Kidney capillary endothelial cell (primary cell): ENCODE measurements at places on chromosomes 2 and 18.

- DNase-seq = no peak
Measured at GRCh38 chr18:61583548-61583947, 250.3 kb downstream of the CDH20 start.

DNA sequence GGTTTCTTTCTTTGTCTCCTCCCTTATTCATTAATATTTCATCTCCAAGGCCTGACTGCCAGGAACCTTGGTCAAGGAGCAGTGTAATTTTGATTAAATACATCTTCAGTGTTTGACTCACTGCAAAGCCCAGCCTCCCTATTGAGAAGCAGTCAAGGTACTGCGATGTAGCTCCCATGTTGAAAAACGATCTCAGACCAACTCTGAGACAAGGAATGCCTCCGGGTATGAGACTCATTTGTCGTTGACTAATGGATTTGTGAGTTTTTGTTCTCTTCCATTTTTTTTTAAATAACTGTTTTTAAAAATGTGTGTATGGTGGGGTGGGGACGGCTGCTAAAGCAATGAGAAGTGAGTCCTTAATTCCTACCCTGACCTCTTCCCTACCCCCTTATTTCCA is 361.6 kb downstream of the SOX11 start:
- no peak for DNase-seq

GRCh38 chr2:166106431-166107015 is 21.3 kb downstream of the SCN1A start:
- no peak for DNase-seq

- no peak for DNase-seq
Measured at GRCh38 chr2:75516378-75517360, 44.1 kb downstream of the EVA1A start.

GRCh38 chr2:204272089-204272488 is 273.2 kb upstream of the PARD3B start:
- no peak for DNase-seq

DNA sequence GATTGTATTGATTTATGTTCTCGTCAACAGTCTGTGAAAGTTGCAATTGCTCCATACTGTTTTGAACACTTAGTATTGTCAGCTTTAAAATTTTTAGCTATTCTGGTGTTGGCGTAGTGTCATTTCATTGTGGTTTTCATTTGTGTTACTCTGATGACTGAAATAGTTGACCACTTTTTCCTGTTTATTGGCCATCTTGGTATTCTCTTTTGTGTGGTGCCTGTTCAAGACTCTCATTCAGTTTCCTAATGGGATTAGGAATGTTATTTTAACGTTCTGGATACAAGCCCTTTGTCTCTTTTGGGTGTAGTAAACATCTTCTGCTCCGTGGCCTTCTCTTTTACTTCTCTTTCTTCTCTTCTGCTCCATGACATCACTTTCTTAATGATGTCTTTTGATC is 82.7 kb upstream of the SMAD2 start:
- DNase-seq = no peak

DNA sequence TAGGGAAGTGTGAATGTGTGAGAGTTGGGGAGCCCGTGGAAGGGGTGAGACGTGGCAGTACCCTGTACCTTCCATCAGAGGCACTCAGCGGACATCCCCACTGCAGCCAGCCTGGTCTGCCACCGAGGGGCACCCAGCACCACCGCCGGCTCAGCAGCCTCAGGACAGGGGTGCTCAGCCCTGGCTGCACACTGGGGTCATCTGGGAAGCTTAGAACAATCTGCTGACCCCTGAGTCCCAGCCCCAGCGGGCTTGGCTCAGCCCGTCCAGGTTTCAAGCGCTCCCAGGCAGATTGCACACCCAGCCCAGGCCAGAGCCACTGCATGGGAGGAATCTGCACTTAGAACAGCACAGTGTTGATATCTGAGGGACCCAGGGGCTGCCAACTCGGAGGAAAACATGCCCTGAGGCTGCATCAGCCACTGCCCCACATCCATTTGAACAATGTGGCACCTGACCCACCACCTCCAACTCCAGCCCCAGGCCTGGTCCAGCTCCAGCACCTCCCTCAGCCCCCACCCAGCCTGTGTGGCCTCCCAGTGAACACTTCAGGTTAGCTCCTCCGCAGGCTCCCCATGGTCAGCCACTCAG is 147.1 kb upstream of the OTOS start:
- DNase-seq = no peak

- DNase-seq = no peak
Measured at GRCh38 chr2:160433466-160434140, 60.0 kb downstream of the RBMS1 start.

GRCh38 chr18:6590326-6590725 is 139.2 kb upstream of the ARHGAP28 start:
- DNase-seq = no peak

DNA sequence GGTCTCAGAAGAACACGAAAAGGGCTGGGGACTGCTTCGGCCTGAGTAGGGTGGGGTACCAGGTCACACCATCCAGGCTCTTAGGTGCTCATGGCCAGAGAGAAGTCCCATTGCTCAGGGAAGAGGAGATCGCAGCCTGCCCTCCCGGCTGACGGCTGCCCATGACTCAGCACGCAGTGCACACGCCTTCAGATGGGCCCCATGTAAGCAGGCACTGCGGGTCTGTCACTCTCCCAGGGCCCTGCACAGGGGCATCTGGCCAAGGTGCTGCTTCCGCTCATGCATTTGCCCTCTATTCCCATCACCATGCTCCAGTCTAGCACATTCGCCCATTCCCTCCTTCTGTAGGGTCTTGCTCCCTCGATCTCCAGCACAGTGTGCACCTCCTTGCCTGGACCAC is 34.7 kb downstream of the SFXN5 start:
- no peak for DNase-seq

DNA sequence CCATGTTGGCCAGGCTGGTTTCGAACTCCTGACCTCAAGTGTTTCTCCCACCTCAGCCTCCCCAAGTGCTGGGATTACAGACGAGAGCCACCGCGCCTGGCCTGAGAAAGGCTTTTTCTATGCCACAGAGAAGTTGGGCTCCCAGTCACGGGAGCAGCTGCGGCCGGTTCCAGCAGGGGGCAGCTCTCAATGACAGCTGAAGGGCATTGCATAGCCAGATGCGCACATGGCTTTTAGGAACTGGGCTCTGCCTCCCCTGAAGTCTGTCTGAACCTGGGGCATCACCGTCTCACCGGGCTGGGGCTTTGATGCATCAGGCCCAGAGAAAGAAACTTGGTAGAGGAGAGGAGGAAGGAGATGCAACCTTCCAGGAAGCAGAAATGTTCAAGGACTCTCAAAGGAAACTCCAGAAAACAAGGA is 84.2 kb upstream of the LAPTM4A start:
- peak; percentile 50 for DNase-seq

DNA sequence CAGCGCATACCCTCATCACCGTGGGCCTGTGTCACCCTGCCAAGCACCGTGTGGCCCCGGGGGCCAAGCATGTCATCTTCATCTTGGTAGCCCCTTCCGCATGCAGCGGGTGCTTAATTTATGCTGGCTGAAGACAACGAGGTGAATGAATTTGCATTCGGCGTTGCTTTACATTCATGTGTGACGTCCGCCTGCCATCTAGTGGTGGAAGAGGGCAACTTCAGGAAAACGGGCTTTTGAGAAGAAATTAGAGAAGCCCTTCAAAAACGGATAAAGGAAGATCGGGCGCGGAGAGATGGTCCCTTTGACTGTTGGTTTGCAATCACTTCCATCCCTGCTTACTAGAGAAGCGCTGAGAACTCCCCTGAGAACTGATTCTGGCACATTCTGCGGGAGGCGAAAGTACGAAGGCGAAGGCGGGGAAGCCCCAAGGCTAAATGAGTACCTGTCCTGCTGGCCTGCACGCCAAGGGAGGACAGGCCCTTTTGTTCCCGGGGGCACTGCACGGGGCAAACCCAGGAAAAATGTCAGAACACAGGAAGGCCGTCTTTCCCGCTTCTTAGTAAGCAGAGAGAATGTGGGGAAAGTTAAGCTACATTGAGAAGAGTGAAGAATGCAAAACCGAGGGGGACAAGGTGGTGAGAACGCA is 145.9 kb downstream of the ZNF516 start:
- DNase-seq = peak; percentile 64

DNA sequence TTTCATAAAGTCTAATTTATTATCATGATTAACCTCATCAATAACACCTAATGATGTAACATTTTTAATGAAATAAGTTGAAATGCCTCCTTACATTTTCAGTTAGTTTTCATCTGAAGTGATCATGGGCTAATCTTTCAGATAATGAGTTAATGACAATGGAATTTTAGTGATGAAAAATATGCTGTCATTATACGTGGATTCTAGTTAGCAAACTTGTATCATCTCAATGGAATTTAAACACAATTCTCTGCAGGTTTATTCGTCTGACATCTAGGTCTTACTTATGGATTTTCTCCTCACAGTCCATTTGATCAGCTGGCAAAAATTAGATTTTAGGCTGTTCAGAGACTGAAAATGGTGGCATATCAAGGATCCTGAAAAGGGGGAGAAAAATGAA is 885.0 kb downstream of the SLC4A3 start:
- DNase-seq = no peak

- DNase-seq = no peak
Measured at GRCh38 chr2:106119074-106119473, 75.0 kb downstream of the UXS1 start.

- no peak for DNase-seq
Measured at GRCh38 chr2:176668912-176669311, 399.7 kb downstream of the MTX2 start.

DNA sequence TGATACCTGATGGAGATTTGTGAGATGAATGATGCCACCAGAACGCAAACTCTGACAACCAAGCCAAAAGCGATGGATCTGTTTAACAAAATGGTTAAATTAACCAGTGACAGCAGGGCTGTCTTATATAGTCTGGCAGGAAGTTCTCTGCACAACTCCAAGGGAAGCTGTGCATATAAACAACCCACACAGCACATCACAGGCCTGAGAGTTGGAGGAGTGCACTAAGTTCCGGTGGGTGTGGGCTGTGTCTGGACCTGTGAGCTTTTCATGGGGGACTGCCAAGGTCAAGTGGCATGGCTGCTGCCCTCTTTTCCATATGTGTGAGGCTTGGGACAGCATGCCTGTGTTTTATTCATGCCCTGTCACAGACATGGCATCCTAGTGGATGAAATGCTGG is 414.6 kb upstream of the TRIB2 start:
- no peak for DNase-seq

DNA sequence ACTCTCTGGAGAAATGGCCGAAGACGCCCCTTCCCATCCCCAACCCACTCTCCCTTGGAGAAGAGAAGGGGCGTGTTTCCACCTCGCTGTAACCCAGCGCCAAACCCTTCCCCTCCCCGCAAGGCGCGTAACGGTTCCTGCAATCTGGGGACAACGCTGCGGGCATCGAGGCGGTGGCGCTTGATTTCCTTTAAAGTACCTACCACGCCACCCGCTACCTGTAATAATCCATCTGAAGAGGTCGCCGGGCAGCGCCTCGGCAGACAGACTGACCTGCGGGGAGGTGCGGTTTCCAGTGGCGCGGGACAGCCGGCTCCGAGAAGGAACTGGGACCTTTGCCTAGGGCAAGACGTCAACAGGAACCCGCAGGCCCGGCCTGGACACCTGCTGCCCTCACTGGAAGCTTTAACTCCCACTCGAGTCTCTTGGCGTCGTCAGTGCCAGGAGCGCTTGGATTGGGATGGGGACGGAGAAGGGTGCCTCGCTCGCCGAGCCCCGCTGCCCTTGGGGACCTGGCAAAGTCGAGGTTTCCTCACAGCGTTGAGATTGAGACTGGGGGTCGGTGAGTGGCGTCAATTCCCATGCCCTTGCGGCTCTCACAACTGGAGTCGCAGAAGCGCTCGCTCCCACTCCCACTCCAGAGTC is at the start of gene CYP1B1:
Gene CYP1B1 (minus strand): TSS at position 645 of the 645 bp plus-strand sequence. CDS start 763 bp downstream, outside the sequence.
- DNase-seq = no peak

GRCh38 chr18:62978251-62979049 is 263.1 kb downstream of the PHLPP1 start:
- no peak for DNase-seq

DNA sequence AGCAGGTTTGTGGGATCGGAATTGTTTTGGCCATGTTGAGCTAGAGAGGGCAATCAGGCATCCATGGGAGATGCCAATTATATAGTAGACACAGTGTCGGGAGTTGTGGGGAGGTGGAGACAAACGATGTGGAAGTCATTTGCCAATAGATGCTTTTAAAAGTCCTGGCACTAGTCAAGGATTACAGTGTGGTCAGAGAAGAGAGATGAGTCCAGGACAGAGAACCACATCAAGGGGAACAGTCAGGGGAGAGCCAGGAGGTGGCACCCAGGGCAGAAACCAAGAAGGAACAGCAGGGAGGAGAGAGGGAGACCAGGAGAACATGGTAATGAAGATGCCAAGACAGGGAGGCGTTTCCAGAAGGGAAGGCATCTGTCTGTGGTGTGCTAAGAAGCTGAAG is 81.2 kb downstream of the ARL4C start:
- no peak for DNase-seq

DNA sequence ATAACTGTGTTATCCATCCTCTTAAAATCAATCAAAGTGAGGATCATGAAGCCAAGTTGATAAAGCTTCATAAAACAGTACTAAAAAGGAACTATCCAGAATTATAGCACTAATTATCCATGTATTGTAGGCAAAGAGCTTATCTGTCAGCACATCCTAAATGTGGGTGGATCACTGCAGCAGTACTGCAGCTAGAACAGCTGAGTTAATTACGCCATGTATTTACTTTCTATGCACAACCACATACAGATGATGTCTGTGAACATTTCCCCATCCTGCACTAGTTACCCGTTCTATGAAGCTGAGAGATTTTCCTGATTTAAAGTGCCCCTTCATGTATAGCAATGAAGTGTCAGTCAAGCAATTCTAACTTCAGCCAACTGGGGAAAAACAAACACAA is 96.6 kb downstream of the RAPH1 start:
- DNase-seq = no peak

DNA sequence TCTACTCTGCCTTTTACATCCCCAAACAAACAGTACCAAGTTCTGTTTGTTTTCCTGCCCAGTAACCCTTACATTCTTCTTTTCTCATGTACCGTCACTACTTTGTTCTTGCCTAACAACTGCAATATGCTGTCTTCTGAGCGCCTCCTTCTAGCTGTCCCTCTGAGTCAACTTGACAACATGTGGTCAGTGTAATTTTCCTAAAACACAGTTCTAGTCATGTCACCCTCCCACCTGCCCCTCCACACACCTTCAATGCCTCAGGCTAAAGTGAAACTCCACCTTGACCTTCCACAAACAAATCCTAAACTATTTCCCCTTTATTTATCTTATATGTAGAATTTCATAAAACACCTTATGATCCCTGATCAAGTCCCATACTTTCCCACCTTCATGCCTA is 124.6 kb upstream of the CD302 start:
- DNase-seq = no peak

DNA sequence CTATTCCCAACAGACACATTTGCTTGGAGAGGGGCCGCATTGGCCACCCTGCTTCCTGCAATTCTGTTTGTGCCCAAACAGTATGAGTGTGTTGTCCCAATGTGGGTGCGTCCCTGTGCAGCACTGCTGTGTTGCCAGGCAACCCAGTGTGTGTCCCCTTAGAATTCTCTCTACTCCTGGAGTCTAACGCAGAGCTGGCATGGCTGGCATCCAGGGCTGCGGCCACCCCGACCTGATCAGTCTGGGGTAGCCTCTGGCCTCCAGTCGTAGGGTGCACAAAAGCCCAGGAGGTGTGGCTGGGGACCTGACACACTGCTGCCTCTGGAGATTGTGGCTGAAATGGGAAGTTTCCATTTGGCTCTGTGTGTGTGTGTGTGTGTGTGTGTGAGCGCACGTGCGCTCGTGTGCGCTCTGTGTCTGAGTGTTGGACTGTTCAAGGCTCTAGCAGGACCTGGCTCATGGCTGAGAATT is 48.0 kb downstream of the TEX44 start:
- peak; percentile 69 for DNase-seq
